ENCODE measurements at places on chromosomes 4 and X. TPM values are rescaled to one million over a fixed set of nuclear protein-coding genes. Genes with fewer than 3 reads are reported as not detected.

GRCh38 chr4:142406917-142407501, 439.1 kb downstream of the INPP4B start:
- no peaks in the 10 kb centered on the region for H3K36me3 ChIP-seq
- no peak overlapping the region for H3K4me3 ChIP-seq
- peaks cover 57% of the 10 kb centered on the region for H3K4me1 ChIP-seq
- H3K27me3 ChIP-seq = no peaks in the 10 kb centered on the region
- DNase-seq = peak; percentile 9
- H3K27ac ChIP-seq = peak overlapping the region; percentile 93

GRCh38 chrX:18997916-18998315, 14.0 kb upstream of the PHKA2 start:
- peaks cover 35% of the 10 kb centered on the region for H3K4me1 ChIP-seq
- peak; percentile 40 for DNase-seq
- no peaks in the 10 kb centered on the region for H3K36me3 ChIP-seq
- no peaks in the 10 kb centered on the region for H3K27me3 ChIP-seq
- no peak overlapping the region for H3K4me3 ChIP-seq

DNA sequence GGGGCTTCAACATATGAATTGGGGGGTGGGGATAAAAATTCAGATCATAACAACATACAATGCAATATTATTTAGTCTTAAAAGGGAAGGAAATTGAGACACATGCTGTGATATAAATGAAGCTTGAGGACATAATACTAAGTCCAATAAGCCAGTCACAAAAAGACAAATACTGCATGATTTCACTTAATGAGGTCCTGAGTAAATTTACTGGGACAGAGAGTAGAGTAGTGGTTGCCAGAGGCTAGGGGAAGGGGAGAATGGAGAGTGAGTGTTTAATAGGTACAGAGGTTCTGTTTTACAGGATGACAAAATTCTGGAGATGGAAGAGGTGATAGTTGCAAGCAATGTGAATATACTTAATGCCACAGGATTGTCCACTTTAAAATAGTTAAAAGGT, 89.2 kb upstream of the RAPGEF2 start:
- no peak for DNase-seq
- H3K27me3 ChIP-seq = no peaks in the 10 kb centered on the region
- no peak overlapping the region for H3K27ac ChIP-seq
- H3K4me1 ChIP-seq = peaks cover 37% of the 10 kb centered on the region

- DNase-seq = peak; percentile 43
- H3K27ac ChIP-seq = no peak overlapping the region
- no peak overlapping the region for H3K4me3 ChIP-seq
- no peaks in the 10 kb centered on the region for H3K36me3 ChIP-seq
Measured at GRCh38 chr4:622071-622995, 3.0 kb upstream of the PDE6B start.

SLC26A1 gene
- total RNA-seq = 0.22 TPM

DNA sequence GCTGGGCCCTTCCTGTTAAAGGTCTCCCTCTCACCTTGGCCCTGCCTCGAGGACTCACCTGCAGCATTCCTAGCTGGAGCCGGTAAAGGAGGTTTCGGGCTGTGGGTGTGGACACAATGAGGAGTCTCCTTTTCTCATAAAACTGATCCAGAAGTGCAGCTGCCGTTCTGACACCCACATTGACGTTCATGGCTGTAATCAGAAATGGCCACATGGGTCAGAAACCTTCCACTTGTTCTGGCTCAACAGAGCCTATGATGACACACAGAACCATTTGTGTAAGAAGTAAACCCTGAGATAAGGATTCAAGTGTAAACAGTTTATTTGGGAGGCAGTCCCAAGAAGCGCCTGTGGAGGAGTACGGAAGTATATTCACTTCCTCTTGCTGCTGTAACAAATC, 63.8 kb downstream of the SRPX start:
- no peaks in the 10 kb centered on the region for H3K4me1 ChIP-seq
- no peaks in the 10 kb centered on the region for H3K27me3 ChIP-seq
- no peak overlapping the region for H3K4me3 ChIP-seq
- H3K27ac ChIP-seq = no peak overlapping the region
- DNase-seq = no peak

- H3K27me3 ChIP-seq = no peaks in the 10 kb centered on the region
- no peaks in the 10 kb centered on the region for H3K4me1 ChIP-seq
- no peak for DNase-seq
- no peak overlapping the region for H3K27ac ChIP-seq
- H3K4me3 ChIP-seq = no peak overlapping the region
- no peaks in the 10 kb centered on the region for H3K36me3 ChIP-seq
Measured at GRCh38 chrX:25762656-25763055, 375.5 kb upstream of the MAGEB18 start.

DNA sequence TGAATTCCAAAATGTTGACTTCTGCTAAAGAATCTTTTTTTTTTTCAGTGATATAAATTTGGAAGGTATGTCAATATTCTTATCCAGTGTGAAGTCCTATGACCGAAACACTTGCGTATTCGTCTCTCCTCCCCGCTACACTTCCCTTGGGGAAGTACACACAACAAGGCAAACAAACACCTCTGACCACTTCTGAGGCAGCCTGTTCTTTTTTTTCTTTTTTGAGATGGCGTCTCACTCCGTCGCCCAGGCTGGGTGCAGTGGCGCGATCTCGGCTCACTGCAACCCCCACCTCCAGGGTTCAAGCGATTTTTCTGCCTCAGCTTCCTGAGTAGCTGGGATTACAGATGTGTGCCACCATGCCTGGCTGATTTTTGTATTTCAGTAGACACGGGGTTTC, 78.1 kb upstream of the DHRSX start:
- DNase-seq = no peak
- H3K27ac ChIP-seq = no peak overlapping the region
- peaks cover 23% of the 10 kb centered on the region for H3K27me3 ChIP-seq
- no peaks in the 10 kb centered on the region for H3K36me3 ChIP-seq
- no peaks in the 10 kb centered on the region for H3K4me1 ChIP-seq
- H3K4me3 ChIP-seq = no peak overlapping the region

- no peak overlapping the region for H3K4me3 ChIP-seq
- no peaks in the 10 kb centered on the region for H3K27me3 ChIP-seq
- no peak overlapping the region for H3K27ac ChIP-seq
- peaks cover 13% of the 10 kb centered on the region for H3K4me1 ChIP-seq
Measured at GRCh38 chr4:85209161-85209560, 242.7 kb upstream of the WDFY3 start.

COL4A5 gene
- total RNA-seq = 14.4 TPM

UCHL1 gene
- 443 TPM for total RNA-seq

All from GM23248 (cell line).